AG08395 (cell line): ENCODE measurements at places on chromosomes 2 and 18.

GRCh38 chr18:70068981-70069380, 121.3 kb upstream of the CD226 start:
- no peak for DNase-seq

DNA sequence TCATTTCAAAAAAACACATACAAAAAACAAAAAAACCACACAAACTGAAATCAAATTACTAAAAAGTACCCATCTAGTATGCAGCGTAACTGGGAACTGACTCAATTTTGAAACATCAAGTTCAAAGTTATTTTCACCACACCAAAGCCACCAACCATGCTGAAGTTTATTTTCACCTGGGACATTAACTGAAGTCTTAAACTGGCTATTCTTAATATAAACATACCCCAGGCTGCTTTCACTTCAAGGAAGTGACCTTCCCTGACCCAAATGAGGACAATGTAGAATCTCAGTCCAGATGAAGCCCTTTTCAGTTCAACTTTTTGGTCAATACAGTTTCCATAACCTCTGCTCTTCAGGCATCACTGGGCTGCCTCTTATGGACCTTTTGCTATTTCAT, 84.6 kb downstream of the PIGN start:
- no peak for DNase-seq

- no peak for DNase-seq
Observed at GRCh38 chr2:17441790-17442189, 76.5 kb downstream of the RAD51AP2 start.

- DNase-seq = no peak
Observed at GRCh38 chr18:13239171-13239956, 20.8 kb downstream of the LDLRAD4 start.

GRCh38 chr2:137689549-137689948, 274.7 kb upstream of the HNMT start:
- no peak for DNase-seq

DNA sequence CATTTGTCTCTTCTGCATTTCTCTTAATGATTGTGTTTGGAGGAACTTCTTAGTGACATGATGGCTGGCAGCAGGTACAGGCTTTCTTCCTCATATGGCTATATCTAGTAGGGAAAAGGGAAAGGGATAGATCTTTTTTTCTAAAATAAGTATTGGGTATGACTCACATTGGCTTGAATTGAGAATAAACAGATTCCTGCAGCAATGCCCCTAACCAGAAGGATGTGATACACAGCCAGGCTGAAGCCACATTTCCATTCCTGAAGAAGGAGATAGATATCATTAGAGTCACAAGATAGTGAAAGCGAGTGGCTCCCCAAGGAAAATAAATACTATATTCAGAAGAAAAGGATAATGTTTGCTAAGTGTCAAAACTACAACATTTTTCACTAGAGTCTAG, 61.1 kb downstream of the VWC2L start:
- no peak for DNase-seq
